ENCODE measurements at places on chromosomes 12 and 14.

DNA sequence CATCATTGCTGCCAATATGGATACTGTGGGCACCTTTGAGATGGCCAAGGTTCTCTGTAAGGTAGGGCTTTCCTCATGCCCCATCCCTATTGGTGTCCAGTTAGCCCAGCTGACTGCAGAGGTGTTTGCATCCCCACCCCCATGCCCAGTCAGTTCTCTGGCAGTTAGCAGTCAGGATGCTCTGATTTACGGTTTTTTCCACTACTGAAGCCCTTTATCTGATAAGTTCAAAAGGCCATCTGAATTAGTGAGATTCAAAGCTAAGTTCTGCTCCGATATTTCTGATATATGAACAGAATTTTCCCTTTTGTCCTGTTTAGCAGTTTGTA lies 773 bp downstream of the GMPR2 start:
- DNase-seq, result no peak

DNA sequence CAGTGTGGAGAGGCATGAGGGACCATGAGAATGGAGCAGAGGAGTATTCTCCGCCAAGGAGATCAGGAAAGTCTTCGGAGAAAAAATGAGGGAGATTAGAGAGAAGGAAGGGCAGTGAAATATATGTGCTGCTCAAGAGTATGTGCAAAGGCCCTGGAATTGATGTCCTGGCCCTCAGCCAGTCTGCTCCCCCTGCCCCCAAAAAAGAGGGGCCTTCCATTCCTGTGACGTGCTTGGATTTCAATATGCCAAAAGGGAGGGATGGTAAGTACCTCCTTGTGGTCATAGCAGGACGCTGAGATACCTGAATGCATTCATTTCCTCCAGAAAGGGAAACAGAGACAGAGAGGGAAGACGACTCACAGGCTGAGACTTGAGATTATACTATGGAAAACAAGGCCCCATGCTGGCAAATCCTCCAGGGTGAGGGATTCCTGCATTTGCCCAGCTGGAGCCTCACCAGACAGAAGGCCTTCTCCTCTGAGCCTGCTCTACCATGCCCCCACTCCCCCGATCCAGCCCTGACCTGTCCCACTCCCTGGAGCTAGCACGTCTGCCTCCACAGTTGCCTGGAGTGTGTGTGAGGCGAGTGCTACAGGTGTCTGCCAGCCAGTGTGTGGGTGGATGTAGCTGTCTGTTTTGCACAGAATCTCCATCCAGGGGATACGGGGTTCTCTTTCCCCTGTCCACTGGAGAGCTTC lies 3.9 kb upstream of the RARG start:
- no peak for DNase-seq

- peak; percentile 68 for DNase-seq
Observed at GRCh38 chr14:104977681-104978653, at the start of gene AHNAK2. Gene AHNAK2 (minus strand): TSS chr14:104978374. CDS start chr14:104978237, 137 bp downstream.

DNA sequence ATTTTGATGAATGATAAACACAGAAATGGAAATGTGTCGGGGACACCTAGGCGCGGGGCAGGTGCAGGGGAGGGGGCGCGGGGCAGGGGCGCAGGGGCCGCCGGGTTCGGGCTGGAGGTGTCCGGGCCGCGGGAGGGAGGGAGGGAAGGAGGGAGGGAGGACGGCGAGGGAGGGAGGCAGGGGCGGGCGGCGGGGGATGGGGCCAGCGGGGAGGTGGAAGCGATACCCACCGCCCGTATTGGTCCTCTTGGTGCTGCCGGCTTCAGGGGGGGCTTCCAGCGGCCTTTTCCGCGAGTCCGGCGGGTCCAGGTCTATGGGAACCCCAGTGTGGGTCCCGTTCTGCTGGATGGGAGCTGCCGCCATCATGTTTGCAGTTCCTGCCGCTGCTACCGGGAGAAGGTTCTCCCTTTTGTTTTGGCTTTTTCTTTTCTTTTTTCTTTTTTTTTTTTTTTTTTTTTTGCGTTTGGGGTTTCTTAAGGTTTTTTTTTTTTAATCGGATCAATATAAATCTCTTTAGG lies 703 bp downstream of the NOVA1 start:
- no peak for DNase-seq

GRCh38 chr12:111435661-111436201 lies 30.0 kb downstream of the SH2B3 start:
- peak; percentile 59 for DNase-seq

- no peak for DNase-seq
Observed at GRCh38 chr14:94034886-94035285, 8.7 kb downstream of the OTUB2 start.

DNA sequence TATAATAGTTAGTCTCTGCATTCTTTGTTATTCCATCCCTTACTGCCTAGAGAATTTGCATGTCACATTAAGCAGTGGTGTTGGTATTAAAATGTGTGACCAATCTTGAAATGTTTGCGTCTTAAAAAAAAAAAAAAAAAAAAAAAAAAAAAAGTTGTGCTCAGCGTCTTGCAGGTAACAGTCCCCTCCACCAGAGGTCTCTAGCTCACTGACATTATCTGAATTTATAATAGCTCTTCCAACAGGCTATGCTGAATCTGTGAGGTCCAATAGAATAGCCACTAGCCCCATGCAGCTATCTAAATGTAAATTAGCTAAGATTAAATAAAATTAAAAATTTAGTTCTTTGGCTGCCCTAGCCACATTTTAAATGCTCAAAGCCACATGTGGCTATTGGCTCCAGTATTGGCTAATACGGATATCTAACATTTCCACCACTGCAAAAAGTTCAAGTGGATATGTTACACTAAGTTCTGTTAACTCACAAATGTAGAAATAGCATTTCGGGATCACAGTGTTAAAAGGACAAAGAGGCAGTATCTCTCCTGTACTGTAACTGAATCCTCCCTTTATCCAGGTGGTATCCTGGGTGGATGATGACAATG lies 28.7 kb downstream of the NKX2-8 start:
- DNase-seq, result peak; percentile 32

DNA sequence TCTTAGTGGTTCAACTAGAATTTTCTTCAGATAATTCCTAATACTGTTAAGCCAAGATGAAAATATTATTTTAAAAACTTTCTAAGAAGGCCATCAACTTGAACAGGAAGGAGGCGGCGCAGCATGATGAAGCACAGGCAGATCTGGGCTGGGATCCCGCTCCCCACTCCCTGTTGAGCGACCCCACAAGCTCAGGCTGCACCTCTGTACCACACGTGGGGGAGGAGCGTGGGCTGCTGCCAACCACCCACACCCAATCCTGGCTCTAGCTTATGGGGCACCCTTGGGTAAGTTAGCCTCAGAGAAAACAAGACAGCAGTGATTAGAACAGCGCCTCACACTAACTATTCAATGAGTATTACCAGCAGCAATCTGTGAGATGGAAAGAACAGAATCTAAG lies 6.0 kb downstream of the MTERF2 start:
- no peak for DNase-seq

DNA sequence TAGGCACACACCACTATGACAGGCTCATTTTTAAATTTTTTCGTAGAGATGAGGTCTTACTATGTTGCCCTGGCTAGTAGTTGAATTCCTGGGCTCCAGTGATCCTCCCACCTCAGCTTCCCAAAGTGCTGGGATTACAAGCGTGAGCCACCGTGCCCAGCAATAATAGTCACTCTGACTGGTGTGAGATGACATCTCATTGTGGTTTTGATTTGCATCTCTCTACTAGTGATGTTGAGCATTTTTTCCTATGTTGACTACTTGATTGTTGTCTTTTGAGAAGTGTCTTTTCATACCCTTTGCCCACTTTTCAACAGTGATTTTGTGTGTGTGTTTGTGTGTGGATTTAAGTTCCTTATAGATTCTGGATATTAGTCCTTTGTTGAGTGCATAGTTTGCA lies 26.3 kb downstream of the ATP2A2 start:
- no peak for DNase-seq

- peak; percentile 4 for DNase-seq
Observed at GRCh38 chr12:51217133-51217967, 512 bp downstream of the POU6F1 start.

DNA sequence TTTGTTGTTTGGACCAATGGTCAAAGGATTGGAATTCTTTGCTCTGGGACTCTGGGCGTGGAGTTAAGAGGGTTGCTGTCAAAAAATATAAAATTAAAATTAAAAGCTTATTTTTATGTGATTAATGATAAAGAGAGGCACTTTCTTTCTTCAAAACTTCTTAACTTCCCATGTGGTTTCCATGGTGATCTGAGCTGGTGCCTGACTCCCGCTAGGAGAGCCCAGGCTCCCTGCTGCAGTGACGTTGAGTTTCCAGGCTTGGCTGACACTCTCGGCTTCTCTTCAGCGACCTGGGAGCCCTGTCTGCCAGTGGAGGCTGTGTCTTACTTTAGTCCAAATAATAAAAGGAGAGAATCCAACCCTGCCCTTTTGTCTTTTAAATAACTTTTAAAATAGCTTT lies 84.4 kb downstream of the GALC start:
- no peak for DNase-seq

DNA sequence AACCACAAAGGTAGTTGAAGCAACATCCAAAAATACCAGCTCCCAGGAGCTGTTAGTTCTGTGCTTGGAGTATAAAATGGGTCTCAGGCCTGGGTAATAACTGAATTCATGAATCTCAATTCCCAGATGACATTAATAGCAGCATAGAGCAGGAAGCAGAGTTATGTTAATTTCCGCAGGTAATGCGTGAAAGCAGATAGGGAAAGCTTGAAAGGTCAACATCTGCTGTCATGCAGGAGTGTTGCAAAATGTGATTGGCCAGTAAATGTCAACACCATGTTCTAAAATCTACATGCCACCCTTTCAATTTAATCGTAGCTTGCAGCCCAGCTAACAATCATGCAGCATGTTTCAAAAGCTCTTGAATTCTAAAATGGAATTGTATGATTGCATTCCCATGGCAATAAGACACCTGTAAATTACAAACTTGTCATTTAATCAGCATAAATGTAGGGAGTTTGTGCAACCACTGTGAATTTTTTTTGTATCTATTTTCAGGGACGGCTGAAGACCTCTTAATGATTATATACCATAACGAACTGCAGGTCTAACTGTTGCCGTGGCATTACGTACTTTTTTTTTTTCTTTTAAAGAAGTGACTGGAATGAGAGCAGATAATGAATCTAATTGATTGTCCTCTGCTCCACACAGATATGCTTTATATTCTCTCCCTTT lies 635.8 kb upstream of the FOXG1 start:
- no peak for DNase-seq
